Stimulated activated CD4-positive, alpha-beta T cell treated with anti-CD3 and anti-CD28 coated beads, TNF-alpha, amount 100 ng/mL, for 24 hours (primary cell): ENCODE measurements at places on chromosomes 7 and 10.

DNA sequence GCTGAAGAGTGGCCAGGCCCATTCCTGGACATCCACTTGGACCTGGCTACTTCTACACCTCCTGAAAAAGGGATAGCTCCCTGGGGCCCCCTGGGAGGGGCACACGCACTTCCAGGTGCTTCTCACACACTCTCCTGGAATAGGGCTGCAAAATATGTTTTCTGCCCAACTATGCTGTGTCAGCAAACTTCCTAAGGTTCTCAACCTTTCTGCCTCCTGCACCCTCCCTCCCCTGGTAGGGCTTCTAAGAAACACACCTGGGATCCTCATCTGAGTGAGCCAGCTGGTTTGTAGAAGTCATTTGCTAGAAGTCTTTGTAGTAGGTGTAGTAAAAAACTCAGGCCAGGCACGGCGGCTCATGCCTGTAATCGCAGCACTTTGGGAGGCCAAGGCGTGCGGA, 136.5 kb downstream of the ZMYND11 start:
- DNase-seq = no peak

GRCh38 chr10:60549686-60550085, 160.0 kb upstream of the ANK3 start:
- DNase-seq = no peak

- DNase-seq = no peak
Observed at GRCh38 chr10:96339383-96339782, 19.4 kb downstream of the OPALIN start.

GRCh38 chr7:108028111-108028510, 25.1 kb upstream of the LAMB1 start:
- no peak for DNase-seq

GRCh38 chr10:57624066-57624465, 643.6 kb downstream of the IPMK start:
- DNase-seq = no peak

DNA sequence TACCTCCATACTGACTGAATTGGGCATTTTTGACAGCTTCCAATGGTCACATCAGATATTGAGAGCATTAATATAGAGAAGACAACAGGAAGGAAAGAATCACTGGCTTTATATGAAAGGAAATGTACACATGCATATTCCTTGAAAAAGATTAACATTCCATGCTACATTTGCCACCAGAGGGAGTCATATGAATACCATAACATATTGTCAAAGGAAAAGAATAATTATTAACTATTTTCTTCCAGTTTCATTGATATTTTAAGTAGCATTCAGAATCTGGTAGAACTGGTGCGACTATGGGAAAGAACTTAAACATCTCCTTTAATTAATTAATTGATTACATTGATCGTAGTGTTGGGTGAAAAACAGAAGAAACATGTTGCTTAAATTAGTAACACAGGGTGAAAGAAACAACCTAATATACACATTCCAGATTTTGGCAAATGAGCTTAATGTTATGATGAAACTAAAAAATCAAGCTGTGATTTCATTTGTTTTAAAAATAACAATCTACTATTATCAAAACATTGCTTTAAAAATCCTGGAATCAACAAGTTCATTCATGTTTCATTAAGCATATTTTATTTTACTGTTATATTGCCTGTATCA, 71.5 kb downstream of the GPR85 start:
- DNase-seq = no peak

DNA sequence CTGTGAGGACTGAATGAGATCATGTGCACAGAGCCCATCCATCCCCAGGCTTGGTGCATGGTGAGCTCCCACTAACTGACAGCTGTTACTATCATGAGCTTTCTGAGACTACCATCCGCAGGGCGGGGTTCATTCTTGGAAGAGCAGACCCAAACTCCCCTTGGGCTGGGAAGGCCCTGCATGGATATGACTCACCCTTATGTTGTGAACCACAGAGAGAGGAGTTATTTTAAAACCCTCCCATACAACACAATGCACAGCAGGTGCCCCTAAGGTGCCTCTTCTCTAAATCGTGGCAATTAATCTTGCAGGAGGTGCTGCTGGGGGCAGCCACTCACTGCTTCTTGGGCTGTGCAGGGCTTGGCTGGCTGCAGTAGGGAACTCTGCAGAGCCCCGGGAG, 219.1 kb downstream of the GFRA1 start:
- no peak for DNase-seq

DNA sequence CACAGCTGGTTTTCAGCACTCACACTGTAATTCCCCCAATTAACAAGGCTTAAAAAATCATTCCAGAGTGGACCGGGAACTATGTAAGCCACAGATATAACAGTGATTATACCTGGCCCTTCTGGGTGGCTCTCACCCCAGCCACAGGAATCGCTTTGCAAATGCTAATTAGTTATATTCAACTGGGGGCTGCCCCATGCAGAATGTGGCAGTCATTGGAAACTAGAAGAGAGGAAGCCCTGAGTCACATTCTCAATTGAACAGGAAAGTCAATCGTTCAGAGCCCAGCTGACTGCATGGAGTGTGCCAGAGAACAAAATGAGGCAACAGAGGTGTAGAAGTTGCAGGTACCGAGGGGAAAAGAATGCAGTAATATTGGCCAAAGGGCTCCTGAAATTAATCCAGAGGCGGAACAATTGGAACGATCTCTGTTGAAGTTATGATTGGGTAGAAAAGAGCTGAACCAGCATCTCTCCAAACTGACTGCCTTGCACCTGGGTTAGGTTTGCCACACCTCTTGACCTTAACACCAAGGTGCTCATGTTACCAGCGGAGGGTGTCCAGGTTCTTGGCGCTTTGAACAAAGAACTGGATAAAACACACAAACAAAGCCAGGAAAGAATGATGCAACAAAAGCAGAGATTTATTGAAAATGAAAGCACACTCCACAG, 909.7 kb upstream of the AUTS2 start:
- no peak for DNase-seq

DNA sequence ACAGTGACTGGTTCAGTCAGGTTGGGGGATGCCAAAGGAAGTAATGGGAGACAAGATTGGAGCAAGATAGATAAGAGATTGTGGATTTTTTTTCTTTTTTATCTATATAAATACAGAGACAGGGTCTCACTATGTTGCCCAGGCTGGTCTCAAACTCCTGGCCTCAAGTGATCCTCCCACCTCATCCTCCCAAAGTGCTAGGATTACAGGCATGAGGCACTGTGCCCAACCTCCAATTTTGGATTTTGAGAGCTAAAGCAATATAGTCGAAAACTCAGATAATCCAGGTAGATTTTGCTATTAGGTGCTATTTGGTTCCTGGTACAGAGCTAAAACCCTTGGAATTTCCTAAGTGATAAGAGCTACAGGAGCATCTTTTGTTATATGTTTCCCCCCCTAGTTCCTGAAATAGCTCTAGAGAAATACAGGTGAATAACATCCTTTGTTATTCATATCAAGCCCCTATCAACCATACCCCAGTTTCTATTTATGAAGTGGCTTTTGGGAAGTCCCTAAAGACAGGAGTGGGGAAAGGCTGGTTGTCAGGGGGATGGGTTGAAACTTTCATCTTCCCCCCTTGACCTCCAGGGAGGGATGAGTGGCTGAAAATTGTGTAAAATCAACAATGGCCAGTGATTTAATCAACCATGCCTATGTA, 151.2 kb downstream of the CFTR start:
- DNase-seq = no peak

- DNase-seq = no peak
Observed at GRCh38 chr7:105224884-105225651, 163.7 kb downstream of the SRPK2 start.

DNA sequence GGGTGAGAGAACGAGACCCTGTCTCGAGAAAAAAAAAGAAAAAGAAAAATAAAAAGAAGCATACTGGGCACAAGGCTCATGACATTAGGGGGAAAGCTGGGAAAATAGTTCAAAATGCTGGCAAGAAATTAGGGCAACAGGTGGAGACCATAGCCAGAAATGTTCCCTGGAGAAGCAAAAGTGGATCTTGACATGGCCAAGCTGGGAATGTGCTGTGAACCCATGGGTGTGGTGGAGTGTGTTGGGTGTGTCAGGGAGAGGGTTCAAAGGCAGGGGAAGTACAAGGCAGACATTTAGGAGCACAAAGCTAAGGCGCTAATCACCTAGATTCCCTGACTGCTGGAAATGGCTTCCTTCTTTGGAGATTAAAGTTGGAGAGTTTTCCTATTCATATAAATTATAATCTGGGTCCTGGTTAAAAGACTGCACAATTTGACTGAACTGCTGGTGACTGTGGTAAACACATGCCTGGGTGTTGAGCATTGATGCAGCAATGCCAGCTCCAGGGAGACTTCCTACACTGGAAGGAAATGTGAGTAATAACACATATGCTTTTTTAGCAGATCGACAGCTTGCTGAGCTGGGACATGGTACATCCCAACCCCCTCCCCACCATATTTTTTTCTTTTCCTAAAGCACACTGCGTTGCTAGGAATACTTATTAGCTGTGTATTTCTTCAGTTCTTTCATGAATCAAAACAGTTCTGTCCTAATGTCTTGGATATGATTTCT, 70.1 kb upstream of the ARHGAP21 start:
- no peak for DNase-seq

DNA sequence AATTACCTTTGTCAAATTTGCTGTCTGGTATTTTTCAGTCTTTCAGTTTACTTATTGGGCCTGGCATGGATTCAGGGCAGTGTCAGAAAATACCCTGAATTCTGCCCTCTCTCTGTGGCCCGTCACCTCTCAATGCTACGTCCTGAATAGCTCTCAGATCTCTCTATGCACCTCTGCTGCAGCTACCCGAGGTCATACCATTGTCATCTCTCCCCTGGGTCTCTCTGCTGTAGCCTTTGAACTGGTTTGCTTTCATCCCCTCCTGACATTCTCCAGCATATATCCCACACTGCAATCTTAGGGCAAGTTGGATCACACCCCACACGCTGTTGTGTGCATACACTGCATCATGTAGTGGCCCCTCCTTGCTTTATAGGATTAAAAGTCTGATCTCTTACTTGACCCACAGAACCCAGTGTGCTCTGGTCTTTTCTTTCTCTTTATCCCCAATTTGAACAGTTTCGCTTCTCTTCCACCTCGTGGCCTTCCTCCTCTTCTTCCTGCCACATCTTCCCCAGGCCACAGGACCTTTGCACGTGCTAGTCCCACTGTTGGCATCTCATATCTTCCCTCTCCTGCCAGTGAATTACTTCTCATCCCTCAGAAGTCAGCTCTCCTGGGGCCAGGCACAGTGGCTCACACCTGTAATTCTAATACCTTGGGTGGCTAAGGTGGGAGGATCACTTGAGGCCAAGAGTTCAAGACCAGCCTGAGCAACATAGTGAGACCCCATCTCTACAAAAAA, 372.9 kb downstream of the GALNT17 start:
- no peak for DNase-seq

- no peak for DNase-seq
Observed at GRCh38 chr10:76358743-76359395, 927.4 kb downstream of the LRMDA start.

DNA sequence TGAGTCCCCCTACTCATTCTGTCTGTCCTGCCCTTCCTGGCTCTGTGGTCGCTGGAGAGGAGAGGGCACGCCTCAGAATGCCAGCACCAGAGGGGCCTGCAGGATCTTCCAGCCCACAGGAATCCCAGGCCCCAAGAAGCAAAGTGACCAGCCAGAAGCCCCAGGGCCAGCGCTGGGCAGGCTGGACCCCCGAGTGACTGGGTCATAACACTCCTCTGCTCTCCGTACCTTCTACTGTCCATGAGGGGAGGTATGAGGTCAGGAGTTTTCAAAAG, 102.6 kb upstream of the GPR26 start:
- no peak for DNase-seq

DNA sequence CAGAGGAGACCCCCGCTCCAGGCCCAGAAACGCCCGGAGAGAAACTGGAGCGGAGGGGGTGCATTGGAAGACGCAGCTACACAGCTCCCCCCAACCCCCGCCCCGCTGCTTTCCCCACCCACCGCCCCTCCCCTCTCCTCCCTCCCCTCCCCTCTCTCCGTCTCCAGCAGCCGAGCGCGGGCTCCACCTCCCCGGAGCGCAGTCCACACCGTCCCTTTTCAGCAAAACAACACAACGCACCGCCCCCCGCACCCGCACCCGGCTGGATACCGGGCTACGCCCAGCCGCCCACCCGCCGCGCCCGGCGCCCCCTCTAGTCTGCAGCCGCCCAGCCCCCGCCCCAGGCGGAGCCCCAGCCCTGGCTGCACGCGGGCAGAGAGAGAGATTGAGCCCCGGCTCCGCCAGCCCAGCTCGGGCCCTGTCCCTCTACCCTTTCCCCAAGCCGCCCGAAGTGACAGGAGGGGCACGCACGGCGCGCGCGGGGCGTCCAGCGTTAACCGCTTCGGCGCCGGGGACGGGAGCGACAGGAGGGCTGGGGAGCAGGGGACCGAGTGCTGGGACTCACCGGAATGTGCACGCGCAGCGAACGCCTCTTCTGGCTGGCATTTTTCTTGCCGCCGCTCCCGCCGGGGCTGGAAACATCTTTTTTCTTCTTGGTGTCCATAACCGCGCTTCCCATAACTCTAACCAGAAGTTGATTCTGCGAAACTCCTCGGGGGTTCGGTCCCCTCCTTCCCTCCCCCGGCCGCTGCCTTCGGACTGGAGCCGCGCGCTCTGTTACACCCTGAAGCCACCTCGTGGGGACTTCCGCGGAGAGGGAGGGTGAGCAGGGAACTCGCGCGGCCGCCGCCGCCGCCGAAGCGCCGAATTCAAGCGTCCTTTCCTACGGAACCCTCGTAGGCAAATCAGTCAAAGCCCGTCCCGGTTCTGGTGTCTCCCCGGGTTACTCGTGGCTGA, 695 bp downstream of the PRKAG2 start:
- peak; percentile 29 for DNase-seq

DNA sequence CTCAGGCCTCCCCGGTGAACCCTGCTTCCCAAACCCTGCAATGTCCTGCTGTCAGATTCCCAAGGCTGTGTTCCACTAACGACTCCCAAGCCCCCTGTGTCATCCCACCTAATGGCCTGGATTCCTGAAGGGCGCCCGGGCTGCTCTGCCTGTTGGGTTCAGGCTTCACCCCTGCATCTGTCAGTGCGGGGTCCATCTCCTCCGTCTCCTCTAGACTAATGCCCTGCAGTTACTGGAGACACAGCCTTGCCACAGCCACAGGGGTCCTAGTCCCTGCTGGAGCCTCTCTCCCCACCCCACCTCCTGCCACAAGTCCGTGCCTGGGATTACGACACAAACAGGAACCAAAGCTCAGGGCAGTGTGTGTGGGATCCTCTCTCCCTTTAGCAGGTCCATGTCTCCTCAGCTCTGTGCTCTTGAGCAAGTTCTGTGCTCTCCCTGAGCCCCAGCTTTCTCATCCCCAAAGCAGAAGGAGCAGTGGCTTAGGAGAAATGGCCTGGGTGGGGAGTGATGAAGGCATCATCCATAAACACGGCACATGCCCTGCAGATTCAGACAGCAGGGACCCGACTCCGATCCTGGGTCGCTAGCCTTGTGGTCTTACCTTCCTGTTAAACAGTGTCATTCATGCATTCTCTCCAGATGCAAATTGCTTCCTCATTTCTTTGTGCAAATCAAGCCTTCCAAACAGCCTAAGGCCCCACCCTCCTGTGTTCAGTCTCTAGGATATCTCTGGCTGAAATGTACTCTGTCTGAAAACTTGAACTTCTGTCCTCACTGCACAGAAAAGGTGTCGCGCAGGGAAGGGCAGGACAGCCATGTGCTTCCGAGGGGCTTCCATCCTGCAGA, 8.2 kb upstream of the RBP3 start:
- DNase-seq = no peak
